HEK293T (cell line): ENCODE measurements at places on chromosomes 4 and X.

DNA sequence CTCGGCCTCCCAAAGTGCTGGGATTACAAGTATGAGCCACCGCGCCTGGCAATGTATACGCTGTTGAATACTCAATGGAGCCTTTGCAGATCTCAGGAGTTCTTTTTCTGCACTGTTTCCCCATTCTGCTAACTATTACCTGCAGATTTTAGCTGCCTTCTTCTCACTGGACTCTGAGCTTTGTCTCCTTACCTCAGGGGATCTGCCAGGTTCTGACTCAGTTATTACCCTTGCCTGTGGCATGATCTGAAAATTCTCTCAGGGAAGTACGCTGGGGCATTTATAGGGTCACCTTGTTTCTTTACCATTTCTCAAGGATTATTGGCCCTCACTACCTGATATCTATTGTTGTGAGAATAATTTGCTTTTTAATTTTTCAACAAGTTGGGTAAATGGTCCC is 56.6 kb upstream of the MAGED1 start:
- no peak for DNase-seq

GRCh38 chr4:107647591-107647990 is 72.4 kb downstream of the PAPSS1 start:
- DNase-seq, result no peak

DNA sequence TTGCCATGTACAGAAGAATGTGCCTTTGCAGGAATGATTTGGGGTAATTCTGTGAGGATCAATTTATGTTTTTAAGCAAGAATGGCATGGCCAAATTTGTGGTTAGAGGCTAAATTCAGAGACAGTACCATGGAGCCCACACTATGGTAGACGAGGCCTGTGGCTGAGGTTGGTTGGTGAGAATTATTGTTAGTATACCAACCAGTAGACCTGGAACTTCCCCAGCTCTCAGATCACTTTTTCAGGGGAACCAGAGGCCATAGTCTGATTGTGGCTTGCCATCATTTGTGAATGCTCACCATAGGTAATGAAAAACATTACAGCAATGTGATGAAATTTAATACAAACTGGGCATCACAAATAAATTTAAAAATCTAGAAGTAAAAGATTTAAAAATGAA is 56.3 kb downstream of the SHISA3 start:
- DNase-seq, result no peak

GRCh38 chrX:153244767-153245166 is 65.7 kb downstream of the MAGEA1 start:
- DNase-seq, result no peak

DNA sequence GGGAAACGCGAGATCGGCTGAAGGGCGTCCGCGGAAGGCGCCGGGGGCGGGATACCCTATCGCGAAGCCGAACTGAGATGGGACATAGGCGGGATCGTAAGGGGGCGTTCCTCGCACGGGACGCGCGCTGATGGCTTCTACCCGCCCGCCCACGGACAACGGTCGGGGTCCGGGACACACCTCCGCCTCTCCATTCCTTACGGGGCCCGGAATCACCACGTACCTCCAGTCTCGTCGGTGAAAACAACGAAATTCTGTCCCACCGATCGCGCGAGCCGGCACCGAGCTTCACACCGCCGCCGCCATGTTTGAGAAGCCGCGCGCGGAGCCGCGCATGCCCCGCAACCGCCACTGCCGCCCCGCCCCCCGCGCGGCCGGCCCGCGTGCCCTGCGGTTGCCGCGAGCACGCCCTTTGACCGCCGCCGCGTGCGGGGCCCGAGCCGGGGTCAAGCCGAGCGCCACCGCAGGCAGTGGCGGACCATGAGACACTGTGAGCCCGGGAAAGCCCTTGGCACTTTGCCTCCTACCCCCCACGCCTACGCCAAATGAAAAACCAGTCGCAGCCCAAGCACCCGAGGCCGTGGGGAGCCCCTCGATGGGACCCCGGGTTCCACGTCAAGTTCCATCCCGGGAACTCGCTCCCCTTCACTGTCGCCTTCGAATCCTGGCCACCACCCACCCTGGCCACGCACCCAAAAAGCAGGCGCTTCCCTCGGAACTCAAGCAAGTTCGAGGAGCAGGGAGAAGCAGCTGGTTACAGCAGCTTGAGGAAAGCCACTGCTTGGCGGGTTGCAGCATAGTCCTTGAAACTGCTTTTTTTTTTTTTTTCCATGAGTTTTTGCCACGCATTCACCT is at the start of gene SCML2:
Gene SCML2 (minus strand): TSS at position 320 of the 855 bp plus-strand sequence. CDS start 20,617 bp downstream, outside the sequence.
- peak; percentile 42 for DNase-seq

GRCh38 chr4:177687117-177687516 is 244.9 kb upstream of the AGA start:
- DNase-seq, result no peak

DNA sequence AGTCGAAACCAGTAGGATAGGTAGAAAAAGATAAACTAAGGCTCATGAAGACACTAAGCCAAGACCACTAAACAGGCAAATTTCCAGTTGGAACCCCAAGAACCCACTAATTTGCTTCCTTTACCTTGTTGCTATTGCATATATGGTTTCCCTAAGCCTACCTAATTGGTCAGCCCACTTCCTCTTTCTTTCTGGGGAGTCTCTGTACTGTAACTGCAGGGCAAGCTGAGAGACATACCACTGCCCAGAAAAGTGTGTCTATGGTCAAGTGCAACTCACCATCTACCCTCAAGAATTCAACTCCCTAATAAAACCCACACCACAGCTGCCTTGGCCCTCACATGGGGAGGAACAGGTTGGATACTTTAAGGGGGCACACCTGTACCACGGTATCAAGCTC is 28.6 kb downstream of the IDS start:
- no peak for DNase-seq

DNA sequence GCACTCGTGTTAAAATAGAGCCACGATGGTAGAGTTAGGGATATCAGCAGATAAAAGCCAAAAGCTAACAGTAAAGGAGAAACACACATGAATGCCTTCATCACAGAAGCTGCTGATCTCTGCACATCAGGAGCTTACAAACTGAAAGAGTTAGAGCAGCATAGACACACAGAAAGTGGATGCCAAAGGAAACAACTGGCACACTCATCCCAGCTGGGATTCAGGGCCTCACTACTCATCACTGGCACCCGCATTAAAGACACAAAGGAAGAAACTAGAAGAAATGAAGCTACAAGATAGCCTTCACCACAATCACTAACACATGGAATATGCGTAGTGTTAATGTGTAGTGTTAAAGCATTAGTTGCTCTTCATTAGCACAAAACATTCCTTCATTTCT is 156.4 kb upstream of the TBL1X start:
- DNase-seq, result no peak

DNA sequence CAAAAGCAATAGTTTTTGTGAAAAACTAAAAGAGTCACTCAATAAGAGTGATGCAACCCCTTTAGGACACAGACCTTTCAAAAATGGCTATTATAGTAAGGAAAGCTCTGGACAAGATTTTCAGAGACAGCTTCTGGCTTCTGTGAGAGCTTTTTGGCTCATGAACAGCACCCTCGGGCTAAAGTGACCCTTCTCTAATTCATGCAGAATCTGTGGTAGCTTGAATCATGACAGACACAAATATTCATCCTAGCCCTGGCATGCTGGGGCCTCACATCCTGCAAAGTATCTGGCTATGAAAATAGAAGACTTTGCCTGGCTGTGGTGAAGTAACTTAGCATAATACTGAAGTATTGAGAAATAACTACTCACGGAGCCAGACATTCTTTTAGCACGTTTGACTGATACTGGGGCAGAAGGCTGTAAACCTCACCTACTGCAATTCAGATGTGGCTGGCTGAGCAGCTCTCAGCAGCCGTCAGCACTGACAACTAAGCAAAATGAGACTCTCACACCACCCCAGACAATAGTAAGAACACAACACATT is 327.3 kb downstream of the MAPK10 start:
- DNase-seq, result no peak

GRCh38 chr4:17635056-17635455 is 20.6 kb downstream of the MED28 start:
- DNase-seq, result no peak

- no peak for DNase-seq
These were observed 38.5 kb upstream of the PRSS48 start for GRCh38 chr4:151238477-151238876.

GRCh38 chr4:143390764-143391163 is 54.1 kb downstream of the GAB1 start:
- DNase-seq, result no peak

DNA sequence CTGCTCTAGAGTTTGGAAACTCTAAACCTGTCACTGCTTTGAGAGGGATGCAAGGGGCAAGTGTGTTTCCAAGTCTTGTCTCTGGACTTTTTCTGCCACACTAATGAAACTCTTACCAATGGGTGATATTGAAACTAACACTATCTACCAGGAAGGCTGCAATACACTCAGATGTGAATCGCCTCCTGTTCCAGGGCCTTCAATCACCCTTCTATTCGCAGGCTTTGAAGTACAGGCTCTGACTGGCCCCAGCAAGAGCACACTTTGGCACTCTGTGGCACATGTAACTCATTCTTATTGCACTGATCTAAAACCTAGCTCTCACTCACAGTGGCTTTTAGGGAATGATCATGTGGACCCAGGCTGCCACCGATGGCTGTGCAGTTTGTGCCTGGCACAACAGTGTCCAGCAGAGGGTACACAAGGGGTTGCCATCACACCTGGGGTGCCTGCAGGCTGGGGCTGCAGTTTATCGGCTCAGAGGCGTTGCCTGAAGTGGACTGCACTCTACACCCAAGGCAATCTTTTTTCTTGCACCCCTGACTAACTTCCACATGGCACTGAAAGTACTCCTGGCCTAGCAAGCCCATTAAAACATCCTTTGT is 210.8 kb downstream of the MGST2 start:
- DNase-seq, result no peak

DNA sequence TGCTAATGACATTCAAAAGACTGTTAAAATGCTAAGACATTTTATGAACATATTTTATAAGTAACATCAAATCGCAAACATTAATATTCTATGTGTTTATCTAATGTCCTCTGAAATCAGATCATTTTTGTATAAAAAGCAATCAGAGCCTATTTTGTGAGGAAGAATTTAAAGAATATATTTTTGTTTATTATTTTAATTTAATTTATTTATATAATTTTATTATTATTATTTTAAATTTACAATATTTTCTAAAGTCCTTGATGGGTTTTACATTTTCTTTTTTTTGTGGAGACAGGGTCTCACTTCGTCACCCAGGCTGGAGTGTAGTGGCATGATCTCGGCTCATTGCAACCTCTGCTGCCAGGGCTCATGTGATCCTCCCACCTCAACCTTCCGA is 262.8 kb downstream of the EPHA5 start:
- no peak for DNase-seq

GRCh38 chr4:118081434-118081833 is 47.1 kb downstream of the NDST3 start:
- no peak for DNase-seq

DNA sequence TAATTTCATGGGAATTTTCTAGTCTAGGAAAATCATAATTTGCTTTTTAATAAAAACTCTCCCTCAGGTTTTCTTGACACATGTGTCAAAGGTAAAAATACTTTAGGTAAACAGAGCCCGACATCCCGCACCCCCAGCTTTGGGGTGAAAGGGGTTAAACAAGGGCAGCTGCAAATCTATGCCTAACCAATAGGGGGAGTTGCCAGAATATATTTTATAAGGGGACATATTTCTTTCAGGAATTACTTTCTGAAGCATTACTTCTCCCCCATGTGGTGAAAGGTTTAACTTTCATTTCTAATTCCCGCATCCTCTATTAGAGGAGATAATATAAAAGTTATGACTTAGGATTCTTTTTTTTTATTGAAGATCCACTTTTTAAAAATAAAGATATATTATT is 53.9 kb upstream of the HEPH start:
- DNase-seq, result peak; percentile 4

- no peak for DNase-seq
These were observed 31.0 kb upstream of the FAT4 start for GRCh38 chr4:125283707-125284279.

GRCh38 chr4:72974694-72975487 is 94.6 kb downstream of the COX18 start:
- DNase-seq, result peak; percentile 24

DNA sequence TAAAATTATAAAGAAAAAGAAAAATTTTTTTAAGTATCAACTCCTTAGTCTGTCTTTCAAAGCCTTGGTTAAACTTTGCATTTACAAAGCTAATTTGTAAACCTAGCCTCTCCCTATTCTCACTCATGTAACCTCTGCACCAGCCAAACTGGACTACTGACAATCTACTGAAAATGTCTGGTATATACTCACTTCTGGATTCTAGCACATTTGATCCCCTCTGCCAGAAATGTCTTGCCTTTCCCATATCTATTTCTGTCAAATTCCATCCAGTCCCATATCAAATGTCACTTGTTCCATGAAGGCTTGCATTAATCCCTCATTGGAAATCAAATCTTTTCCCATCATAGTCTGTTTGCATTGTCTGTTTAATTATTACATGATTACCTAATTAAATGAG is 105.8 kb upstream of the KLHL13 start:
- no peak for DNase-seq

DNA sequence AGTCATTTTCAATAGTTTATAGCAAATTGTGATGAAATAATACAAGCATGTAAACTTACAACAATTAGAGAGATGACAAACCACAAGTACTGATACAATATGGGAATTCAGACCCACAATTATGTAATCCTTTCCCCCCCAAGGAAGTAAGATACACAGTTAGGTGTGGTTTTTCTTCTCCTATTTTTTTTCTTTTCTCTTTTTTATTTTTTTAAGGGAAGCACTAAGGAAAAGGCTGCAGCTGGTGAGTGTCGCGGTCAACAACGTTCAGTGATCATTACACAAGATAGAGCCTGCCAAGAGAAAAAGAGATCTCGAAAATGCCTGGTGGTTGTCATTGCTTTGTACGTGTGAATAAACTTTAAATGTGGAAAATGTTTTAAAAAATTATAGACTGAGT is 9.8 kb downstream of the NDNF start:
- no peak for DNase-seq

DNA sequence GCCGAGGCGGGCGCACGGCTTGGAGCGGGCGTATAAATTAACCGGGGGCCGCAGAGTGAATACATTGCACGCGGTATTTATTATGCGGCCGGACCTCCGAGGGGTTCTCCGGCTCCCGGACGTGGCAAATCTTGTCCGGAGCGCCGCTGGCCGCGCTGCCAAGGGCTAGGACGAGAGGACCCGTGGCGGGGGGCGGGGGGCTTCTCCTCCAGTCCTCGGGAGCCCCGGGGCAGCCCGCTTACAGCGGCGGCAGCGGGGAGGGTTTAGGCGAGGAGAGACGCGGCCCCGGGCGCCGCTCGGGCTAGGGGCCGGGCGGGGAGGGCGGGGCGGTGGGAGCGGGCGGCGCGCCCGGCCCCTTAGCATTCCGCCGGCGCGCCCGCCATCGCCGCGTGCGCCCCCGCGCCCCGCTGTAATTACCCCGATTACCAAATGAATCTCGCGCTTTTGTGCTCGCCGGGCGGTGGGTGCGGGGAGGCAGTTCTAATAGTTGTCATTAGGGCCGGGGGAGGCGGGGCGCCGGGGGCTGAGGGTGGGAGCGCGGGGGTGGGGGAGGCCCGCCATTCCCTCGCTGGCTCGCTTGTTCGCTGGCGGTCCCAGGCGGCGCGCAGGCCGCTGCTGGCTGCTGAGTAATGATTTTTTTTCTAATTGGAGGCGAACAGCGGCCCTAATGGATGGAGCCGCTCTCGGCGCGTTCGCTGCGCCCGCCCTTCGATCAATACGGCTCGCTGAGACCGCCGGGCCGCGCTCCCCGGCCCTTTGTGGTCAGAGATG is 276.6 kb downstream of the BCOR start:
- peak; percentile 62 for DNase-seq

GRCh38 chr4:25865586-25865985 is 2.8 kb upstream of the SEL1L3 start:
- DNase-seq, result peak; percentile 15

GRCh38 chrX:49041744-49042580 is 1.2 kb downstream of the TFE3 start:
- DNase-seq, result no peak

GRCh38 chr4:17329046-17329445 is 182.8 kb downstream of the QDPR start:
- no peak for DNase-seq
